ENCODE measurements at places on chromosomes 6 and 20.

- DNase-seq = no peak
These were observed 35.1 kb upstream of the MAP3K4 start for GRCh38 chr6:160956300-160957035.

GRCh38 chr6:125868678-125869395, 78.1 kb downstream of the NCOA7 start:
- no peak for DNase-seq

GRCh38 chr6:38738261-38738660, 23.1 kb downstream of the DNAH8 start:
- DNase-seq = no peak

DNA sequence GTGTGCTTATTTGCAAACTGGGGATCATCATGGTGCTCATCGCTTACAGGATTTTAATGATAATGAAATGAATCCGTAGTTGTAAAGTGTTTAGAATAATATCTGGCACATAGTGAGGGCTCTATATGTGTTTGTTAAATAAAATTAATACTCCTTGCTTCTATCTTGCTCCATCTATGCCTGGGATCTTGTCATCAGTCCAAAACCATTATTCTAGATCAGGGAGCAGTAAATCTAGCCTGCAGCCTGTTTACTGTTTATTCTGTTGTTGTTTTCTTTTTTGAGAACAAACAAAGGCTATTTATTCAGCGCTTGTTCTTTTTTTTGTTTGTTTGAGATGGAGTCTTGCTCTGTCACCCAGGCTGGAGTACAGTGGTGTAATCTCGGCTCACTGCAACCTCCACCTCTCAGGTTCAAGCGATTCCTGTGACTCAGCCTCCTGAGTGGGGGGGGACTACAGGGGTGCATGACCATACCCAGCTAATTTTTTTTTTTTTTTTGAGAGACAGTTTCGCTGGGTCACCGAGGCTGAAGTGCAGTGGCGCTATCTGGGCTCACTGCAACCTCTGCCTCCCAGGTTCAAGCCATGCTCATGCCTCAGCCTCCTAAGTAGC, 8.1 kb downstream of the ACOT8 start:
- DNase-seq = no peak

- DNase-seq = no peak
These were observed 82.3 kb downstream of the CAP2 start for GRCh38 chr6:17475606-17476244.

GRCh38 chr20:51610761-51611624, 68.5 kb upstream of the NFATC2 start:
- DNase-seq = no peak

DNA sequence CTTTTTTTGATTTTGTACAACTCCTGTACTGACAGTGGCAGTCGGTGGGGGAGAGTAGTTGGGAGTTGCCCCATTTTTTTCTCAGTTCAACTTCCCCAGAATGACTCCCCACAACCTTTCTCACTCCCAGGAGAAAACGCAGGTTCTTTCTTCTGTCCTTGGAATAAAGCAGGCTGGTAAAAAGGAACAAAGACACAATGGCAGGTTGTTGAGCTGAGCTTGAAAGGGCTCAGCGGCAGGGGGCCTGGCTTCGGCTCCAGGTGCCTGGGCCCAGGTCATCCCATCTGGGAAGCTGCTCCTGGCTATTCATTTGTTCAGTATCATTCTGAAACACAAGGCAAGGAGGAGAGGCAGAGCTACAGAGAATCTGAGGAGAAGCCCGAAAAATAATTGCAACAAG, 46.2 kb downstream of the PROKR2 start:
- DNase-seq = no peak

DNA sequence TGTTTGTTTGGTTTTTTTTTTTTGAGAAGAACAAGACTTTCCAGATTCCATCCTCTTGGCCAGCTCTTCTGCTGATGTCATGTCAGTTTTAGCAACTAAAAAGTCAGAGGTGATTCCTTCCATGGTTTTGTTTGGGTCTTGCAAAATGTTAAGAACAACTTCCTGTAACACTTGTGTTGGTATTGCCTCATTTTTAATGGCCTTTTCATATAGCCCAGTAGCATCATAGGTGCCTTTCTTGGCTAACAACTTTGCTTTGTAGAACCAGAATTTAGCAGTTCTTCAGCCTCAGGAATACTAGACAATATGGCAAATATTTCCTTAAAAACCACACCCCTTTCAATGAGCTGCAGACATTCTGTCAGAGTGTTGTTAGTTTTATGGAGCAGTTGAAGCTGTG, 99.5 kb upstream of the SIRPG start:
- no peak for DNase-seq

DNA sequence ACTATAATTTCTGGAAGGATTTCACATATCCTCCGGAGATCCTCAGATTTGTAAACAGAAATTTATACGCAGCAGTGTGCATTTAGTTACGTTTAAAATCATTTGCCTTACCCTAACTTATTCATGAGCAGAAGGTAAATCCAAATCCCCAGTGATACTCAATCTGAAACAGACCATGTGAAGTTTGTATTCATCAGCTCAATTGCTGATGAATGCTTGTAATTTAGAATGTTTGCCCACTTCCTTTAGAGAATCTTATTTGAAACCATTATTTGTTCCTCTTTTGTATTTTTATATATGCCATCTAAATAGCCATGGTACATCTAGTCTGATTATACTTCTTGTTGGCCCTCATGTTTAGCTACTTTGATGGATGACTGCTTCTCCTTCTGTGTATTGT, 15.4 kb downstream of the TAAR1 start:
- no peak for DNase-seq

- no peak for DNase-seq
These were observed 89.4 kb downstream of the SLC16A10 start for GRCh38 chr6:111176760-111177099.

Measured in COR-L47 (cell line).